CD8-positive, alpha-beta T cell (primary cell): ENCODE measurements at places on chromosomes 11 and 22.

GRCh38 chr11:12144330-12145174, 34.2 kb downstream of the MICAL2 start:
- DNase-seq, result no peak

DNA sequence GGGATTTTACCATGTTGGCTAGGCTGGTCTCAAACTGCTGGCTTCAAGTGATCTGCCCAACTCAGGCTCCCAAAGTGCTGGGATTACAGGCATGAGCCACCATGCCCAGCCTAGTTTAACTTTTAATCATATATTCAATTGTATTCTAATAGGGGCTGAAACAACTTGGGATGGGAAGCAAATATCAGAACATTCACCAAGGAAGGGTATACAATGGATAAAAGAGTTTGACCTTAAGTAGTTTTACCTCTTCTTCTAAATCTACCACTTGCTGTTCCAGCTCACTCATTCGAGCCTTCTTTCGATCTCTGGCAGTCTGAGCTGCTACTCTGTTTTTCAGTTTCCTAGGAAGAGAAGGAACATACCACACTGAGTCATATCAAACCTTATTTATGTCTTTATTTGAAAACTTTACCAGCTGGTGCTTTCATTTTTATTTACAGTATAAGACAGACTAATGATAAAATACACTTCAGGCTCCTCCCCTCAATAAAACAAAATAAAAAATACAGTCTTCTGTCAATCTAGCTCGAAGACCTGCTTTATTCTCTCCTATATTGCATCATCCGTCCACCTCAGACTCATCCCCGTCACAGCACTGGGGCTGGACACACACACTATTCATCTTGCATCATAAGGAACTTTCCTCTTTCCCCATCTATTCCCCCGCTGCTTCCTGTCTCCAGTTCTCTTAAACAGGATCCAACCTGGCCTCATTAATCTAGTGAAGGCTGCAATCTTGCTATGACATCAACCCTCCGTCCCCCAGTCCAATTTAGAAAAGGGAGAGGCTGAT, 1.4 kb downstream of the XBP1 start:
- DNase-seq, result peak; percentile 59

DNA sequence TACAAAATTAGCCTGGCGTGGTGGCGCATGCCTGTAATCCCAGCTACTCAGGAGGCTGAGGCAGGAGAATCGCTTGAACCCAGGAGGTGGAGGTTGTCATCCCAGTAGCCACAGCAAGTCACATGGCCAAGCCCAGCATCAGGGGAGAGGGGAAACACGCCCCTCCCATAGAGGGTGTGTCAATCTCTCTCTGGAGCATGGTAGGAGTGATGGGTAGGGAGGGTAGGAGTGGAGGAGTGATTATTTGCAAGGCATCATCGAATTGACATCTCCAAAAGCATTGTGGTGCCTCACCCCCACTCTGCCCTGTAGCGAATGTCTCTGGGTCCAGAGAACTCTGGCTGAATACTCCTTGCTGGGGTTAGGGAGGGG, 6.1 kb upstream of the SSTR3 start:
- no peak for DNase-seq

DNA sequence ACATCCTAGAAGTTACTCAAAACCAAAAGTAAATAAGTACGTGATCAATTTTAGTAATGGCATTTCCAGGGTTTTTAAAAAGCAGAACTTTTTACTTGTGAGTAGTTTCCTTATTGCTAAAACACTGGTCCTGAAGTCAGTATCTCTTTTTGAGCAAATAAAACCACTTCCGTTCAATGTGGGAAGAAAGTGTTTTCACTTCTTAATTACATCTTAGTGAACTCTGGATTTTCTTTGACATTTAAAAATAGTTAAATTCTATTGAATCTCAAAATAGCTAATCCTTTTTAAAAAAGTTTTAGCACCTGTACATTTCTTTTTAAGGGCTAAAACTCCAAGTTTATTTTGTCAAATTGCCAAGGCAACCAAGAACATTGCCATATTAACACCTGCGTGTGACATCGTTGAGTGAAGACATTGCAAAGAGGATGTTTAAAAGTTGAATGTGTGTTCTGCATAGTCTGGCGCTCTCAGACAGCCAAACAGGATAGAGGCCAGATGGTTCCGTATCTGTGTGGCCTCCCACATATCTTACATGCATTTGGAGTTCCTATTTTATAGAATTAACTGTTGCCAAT, 17.2 kb upstream of the OR5B21 start:
- DNase-seq, result peak; percentile 28

- no peak for DNase-seq
Observed at GRCh38 chr11:118918128-118918685, 7.5 kb downstream of the BCL9L start.

GRCh38 chr11:7546324-7546791, 32.6 kb downstream of the PPFIBP2 start:
- no peak for DNase-seq

- DNase-seq, result no peak
Observed at GRCh38 chr11:64253043-64253442, 1.7 kb downstream of the PLCB3 start.

GRCh38 chr11:33730716-33731115, 5.5 kb downstream of the CD59 start:
- no peak for DNase-seq

- DNase-seq, result no peak
Observed at GRCh38 chr22:35349368-35349703, 31.6 kb upstream of the HMOX1 start.

- no peak for DNase-seq
Observed at GRCh38 chr22:37024339-37025157, 5.0 kb downstream of the MPST start.

DNA sequence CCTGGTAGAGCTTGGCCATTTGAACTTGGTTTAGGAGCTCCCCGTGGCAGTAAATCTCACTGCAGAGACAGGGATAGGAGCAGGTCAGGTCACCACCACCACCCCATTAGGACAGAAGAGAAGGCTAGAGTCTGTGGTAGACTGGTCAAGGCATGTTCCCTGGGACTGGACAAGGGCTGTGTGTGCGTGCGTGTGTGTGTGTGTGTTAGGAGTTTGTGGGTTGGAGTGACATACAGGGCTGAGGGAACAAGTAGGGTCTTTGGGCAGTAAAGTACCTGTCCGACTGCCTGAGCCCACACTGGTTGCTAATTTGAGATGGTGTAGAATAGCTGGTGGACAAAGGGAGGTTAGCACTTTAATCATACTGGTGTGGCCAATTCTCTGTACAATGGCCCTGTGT, 16.1 kb downstream of the TREH start:
- DNase-seq, result no peak

DNA sequence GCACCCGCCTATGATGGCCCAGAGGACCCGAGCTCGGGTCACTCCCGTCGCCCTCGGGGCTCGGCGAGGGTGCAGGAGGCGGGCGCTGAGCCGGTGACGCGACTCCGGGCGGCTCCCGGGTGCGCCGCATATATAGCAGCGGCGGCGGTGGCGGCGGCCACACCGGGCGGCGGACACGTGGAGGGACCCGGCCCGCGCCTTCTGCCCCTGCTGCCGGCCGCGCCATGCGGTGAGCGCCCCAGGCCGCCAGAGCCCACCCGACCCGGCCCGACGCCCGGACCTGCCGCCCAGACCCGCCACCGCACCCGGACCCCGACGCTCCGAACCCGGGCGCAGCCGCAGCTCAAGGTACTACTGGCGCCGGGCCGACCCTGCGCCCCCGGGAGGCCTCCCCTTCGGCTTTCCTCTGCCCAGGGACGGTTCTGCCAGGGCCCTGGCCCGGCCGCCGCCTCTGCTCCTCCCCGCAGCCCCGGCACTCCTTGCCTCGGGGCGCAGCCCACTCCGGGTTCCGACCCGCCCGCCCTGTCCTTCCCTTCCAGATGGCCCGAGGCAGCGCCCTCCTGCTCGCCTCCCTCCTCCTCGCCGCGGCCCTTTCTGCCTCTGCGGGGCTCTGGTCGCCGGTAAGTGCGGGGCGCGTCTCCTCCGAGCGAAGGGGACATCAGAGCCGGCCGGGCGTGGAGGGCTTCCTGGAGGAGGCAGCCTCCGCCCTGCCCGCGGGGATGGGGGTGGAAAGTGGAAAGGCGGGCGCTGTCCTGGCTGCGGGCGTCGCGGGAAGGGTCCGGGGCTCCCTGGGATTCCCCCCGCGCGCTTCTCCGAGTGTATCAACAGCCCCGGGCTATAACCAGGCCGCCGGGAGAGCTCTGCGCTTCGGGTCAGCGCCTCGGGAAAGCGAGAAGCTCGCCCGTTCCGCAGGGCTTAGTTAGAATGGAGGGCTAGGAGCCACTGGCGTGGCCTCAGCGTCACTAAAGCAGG, at the start of gene GAL:
Gene GAL (plus strand): TSS at position 160 of the 972 bp plus-strand sequence. CDS start 380 bp downstream, at position 540.
- DNase-seq, result no peak

DNA sequence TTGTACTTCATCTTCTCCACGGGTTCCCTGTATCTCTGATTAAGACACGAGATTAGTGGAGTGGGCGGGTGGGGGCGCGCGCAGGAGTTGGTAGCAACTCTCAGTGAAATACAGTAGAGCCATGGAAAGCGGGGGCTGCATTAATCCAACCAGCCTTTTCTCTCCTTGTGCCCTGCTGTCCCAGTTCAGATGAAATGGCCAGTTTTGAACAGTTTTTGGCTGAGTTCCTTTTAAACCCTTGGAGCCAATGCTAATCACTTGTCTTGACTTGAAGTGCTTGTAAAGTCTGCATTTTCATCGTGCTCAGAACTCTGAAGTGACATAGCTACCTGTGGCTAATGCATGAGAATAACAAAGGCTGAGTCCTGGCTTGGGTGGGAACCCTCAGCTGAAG, 734 bp upstream of the TMEM123 start:
- no peak for DNase-seq

GRCh38 chr11:62333768-62334167, 3.5 kb upstream of the ASRGL1 start:
- no peak for DNase-seq

- no peak for DNase-seq
Observed at GRCh38 chr11:32586576-32587190, 3.1 kb downstream of the EIF3M start.

DNA sequence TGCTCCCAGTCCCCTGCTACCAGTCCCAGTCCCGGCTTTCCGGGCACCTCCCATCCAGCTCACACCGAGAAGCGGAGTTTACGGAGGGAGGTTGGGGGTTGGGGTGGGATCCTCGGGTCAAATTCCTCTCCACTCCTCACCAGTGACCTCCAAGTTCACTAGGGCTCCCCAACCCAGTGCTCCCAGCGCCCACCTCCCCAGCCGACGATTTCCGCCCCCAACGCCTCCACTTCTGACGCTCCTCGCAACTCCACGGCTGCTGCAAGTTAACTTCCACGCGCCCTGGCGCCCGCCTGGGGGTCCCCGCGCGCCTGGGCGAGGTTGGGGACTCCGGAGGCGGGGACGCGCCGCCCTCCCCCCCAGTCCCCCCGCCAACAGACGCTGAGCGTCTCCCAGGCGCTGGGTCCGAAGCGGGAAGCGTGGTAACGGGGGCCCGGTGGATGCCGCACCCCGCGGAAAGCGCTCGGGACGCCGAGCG, 526 bp downstream of the TPST2 start:
- DNase-seq, result peak; percentile 41

DNA sequence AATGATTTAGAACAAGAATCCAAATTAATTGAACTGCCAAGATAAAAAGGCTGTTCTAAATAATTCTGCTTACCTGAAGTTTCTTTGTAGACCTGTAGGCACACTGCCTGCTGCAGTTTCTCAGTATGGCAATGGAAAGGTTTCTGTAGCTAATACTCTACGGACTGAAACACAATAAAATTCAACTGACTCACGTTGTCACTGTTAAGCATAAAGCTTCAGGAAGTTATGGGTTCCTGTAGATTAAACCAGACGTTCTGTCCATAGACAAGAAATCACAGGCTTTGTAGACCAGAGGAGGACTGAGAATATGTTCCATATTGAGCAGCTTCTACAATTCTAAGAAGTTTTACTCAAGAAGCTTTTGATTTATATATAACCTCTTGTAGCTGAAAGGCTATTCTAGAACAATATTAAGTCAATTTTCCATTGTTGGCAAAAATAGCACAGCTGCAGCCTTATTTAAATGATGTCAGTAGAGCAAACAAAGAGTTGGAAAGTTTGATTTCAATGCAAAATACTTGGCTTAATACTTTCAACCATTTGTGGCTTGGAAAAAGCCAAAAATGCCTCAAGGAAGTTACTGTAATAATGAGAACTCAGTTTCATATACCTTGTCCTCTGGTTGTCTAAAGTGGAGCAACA, at the start of gene GLYATL2:
Gene GLYATL2 (minus strand): TSS at position 344 of the 645 bp plus-strand sequence. CDS start 5,092 bp downstream, outside the sequence.
- no peak for DNase-seq

DNA sequence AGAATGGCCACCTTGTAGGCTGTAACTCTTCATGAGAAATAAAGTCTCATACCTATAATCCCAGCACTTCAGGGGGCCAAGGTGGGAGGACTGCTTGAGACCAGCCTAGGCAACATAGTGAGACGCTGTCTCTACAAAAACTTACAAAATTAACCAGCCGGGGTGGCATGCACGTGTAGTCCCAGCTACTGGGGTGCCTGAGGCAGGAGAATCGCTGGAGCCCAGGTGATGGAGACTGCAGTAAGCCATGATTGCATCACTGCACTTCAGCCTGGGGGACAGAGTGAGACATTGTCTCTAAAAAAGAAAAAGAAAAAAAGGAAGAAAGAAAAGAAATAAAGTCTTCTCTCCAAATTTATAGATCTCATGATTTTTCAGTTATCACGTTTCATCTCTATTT, 4.2 kb upstream of the SLCO2B1 start:
- no peak for DNase-seq

- no peak for DNase-seq
Observed at GRCh38 chr11:74909385-74909784, 39.5 kb downstream of the XRRA1 start.

GRCh38 chr11:33171251-33171650, 10.0 kb upstream of the CSTF3 start:
- no peak for DNase-seq

- DNase-seq, result no peak
Observed at GRCh38 chr11:69965821-69966582, 112.1 kb upstream of the ANO1 start.

- DNase-seq, result no peak
Observed at GRCh38 chr11:79045800-79046304, 395.0 kb downstream of the TENM4 start.

DNA sequence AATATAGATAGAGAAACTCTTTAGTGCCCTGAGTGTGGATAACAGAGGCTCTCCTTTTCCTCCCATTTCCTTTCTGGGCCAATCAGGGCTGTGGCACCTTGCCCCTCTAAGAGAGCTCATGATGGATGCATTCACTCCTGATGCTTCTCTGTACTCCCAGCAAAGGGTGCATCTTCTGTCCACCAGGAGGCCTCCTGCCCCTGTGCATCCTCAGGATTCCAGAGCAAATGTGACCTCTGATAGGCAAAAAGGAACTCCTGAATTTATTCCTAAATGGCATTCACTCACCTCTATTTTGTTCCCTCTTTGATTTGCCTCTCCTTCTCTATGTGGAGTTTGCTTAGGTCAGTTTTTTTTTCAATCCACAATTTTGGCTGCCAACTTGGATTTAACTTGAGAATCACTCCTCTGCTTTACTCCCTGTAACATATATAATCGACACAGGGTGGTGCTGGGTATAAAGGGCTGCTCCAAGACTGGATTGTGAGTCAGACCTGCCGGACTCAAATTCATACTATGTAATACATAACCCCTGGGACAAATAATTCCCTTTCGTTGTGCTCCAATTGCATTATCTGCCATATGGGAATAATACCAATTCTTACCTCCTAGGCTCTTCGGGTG, 1.1 kb upstream of the MRGPRX4 start:
- no peak for DNase-seq
